ENCODE measurements at places on chromosomes 12 and 14.

GRCh38 chr12:25017336-25017735 lies 68.4 kb upstream of the BCAT1 start:
- DNase-seq, result no peak

DNA sequence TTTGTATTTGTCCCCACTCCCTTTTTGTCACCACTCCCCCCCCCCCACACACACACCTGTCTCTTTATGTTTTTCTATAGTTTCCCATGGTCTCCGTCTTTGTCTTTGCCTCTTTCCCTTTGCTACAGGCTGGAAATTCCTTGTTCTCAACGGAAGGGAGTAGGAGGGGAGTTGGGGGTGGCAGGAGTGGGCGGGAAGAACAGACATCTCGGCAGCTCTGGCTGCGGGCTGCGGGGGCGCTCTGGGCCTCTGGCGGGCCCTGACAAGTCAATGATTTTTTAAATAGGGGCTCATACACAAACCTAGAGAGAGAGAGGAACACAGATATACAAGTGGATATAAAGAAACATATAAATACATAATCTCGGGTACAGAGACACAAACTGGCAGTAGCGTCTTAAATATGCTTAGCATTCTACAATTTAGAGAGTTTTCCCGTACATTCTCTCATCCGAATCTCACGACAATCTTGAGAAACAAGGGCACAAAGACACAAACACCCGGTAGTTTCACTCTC lies 2.4 kb upstream of the NAB2 start:
- DNase-seq, result peak; percentile 85

DNA sequence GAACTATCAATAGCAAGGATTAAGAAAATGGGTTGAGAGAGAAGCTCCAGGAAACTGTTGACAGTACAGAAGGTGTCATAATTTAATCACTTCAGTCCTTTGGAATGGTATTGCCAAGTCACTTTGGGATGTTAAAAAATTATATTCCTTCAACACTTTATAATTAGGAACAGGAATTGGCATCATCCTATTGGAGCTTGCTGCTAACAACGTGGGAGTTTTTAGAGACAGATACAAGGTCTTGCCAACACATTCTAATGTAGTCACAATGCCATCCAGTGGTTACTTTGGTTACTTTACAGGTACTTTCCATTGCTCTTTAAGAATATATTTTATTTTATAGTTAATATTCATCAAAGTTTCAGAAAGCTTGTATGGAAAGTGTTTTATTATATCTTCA lies 310.1 kb downstream of the SYT1 start:
- DNase-seq, result peak; percentile 87

DNA sequence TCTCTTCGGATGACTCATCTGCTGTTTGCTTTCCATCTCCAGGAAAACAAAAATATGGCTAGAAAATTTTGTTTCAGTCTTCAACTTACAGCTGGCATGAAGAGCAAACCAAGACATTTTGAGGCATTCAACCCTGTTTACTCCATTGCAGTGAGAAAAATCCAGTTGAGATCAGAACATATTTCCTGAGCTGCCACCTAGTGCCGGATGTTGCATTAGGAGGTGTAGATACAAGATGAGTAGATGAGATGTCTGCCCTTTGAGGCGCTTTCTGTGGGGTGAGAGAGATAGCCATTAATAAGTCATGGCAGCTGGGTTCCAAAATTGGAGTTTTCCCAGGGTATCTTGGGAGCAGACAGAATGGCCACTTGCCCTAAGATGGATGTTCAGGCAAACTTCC lies 171.1 kb downstream of the PRKCH start:
- DNase-seq, result no peak

DNA sequence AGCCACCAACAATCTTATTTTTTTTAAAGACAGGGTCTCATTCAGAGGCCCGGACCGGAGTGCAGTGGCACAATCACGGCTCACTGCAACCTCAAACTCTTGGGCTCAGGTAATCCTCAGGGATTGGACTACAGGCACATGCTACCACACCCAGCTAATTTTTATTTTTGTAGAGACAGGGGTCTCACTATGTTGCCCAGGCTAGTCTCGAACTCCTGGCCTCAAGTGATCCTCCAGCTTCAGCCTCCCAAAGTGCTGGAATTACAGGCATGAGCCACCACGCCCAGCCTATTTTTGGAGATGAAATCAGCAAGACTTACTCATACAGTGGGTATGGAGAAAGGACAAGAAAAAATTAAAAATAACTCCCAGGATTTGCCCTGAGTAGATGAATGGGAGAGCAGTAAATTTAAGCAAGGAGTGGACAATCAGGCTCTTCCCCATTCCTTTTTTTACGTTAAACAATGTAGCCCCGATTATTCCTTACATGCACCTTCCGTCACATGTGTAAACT lies 13.2 kb downstream of the FMNL3 start:
- DNase-seq, result no peak

DNA sequence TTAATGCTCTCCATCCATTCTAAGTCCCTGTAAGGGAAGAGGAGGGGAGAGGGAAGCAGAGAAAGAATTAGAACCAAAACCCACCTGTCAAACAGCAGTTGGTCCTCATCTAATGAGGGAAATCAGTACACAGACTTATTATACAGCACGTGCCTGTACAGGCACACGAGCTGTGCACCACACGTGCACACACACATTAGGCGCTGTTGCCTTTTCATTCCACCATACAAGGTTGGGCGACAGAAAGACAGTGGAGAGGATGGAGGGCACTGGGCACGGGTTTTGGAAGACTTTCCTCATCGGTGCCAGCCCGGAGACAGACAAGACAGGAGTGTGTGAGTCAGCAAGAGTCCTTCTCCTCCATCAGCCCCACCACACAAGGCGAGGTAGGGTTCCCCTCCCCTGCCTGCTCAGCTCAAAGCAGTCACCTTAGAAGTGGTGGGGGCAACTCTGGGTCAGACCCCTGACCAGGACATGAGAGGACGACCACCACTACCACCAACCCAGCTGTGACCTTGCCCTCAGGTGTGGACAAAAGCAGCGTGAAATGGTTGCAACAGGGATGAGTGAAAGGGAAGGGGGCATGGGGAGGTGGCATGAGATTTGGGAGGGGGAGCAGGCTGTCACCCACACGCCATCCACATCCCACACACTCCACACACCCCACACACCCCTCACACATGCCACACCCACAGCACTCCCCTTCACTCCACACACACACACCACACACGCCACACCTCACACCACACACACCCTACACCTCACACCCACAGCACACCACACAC lies 80.7 kb downstream of the ACTN1 start:
- no peak for DNase-seq

DNA sequence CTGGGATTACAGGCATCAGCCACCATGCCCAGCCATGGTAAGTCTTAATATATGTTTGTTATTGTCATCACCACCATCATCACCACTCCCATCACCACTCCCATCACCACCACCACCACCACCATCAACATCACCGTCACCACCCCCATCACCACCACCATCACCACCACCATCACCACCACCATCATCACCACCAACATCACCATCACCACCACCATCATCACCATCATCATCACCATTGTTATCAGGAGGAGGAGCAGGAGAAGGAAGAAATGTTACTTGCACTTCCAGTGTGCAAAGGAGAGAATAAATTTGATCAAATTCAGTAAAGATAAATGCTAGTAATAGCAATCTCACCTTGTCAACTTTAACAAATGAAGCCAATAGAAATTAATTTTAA lies 71.2 kb upstream of the CHST11 start:
- DNase-seq, result no peak

DNA sequence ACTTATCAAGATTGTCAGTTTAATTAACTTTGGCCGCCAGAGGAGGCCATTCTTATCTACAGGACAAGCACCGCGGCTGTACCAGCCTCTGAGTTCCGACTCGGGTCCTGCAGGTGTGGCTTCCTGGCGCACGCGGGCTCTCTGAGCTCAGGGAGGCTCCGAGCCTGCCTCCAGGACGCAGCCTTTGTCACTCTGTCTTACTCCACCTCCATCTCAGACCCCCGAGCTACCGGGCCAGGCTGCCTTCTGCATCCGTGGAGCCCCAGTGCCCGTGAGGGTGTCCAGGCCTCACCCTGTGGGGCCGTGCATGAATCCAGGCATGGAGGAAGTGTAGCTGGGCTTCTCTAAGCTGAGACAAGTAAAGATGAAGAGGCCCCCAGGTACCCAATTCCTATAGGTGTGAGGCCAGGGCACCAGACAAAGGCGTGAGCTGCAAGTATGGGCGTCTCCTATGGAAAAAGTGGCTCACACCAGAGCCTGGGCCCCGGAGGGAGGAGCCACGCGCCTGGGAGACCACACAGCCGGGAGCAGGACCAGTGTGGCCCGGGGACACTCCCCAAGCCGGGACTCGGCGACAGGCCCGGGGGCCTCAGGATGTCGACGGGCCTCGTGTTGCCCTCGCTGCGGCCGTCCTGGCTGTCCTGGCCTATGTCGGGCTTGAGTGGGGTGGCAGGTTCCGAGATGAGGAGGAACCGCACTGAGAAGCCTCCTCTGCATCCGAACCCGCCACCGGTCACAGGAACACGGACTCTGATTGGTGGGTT lies 42.8 kb downstream of the NOC4L start:
- DNase-seq, result no peak

GRCh38 chr12:27437839-27438238 lies 8.7 kb upstream of the SMCO2 start:
- DNase-seq, result no peak

- no peak for DNase-seq
Measured at GRCh38 chr12:19312637-19313036, 126.7 kb upstream of the AEBP2 start.

DNA sequence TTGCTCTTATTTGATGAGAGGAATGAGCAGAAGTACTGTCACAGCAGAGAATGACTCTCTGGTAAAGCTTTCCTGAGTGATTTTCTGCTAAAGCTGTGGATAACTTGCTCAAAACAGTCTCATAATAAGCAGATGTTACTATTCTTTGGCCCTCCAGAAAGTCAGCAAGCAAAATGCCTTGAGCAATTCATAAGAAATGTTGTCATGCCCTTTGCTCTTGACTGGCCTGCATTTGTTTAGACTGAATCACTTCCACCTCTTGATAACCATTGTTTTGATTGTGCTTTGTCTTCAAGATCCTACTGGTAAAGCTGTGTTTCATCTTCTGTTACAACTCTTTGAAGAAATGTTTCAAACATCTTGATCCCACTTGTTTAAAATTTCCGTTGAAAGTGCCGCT lies 457.9 kb upstream of the FOXG1 start:
- DNase-seq, result peak; percentile 95

GRCh38 chr14:54902143-54902520 lies 494 bp downstream of the GCH1 start:
- DNase-seq, result peak; percentile 67

DNA sequence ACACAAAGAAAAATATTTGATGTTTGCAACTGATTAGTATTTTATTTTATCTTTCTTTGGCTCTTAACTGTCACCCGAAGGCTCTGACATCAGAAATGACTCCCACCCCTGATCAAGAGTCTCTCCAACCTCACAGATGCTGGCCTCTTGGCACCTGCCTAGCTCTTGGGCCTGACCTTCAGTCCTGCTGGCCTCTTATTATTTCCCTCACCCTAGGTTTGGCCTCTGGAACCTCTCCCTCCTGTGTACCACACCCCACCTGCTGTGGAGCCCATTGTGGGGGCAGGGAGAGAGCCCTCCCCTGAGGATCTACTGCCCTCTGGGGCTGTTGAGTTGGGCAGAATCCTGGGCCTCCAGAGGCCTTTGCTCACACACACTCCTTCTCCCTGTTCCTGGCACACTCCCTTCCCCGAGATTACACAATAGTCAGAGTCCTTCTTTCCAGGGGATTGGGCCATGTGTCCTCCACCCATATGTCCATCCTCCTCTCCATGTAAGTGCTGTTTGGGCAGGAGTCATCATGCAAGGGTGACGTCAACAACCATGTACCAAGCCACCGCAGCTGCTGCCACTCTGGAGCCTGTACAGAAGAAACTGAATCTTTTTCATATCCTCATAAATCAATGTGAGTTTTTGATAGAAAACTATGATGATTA lies 124.3 kb downstream of the RASSF9 start:
- DNase-seq, result no peak

DNA sequence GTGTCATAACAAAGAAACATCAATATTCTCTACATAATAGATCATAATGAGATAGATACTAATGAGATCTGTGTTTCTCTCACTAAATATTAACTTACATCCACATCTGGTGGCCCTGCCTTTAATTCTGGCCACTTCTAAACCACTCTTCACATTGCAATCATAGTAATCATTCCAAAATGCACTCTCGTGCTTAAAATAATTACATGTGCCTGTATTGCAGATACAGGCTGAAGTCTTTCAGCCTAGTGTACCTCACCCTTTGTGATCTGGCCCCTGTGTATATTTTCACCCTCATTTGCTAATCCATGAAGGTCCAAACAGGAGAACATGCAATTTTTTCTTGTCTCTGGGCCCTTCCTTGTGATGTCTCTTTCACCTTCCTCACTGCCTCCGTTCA lies 108.0 kb downstream of the LIN7A start:
- DNase-seq, result no peak

DNA sequence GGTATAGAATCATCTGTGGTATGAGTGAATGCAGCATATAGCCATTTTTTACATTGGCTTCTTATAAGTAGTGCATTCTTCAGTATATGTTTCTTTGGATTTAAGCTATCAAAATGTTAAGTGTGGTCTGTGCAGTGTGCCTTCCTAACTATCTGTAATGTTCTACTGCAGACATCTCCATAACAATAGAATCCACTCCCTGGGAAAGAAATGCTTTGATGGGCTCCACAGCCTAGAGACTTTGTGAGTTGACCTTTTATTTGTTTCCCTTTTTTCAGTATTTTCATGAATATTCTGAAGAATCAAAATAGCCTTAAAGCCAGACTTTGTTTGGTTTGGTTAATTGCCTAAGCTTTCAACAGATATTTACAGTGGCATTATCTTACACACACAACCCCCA lies 107.2 kb downstream of the ZFC3H1 start:
- no peak for DNase-seq

- DNase-seq, result peak; percentile 28
Measured at GRCh38 chr14:96039633-96040311, 610 bp downstream of the C14orf132 start.
